Activated CD4-positive, CD25-positive, alpha-beta regulatory T cell treated with anti-CD3 and anti-CD28 coated beads, Interleukin-2, amount 50 U/mL, for 72 hours (primary cell): ENCODE measurements at places on chromosomes 6 and 20.

DNA sequence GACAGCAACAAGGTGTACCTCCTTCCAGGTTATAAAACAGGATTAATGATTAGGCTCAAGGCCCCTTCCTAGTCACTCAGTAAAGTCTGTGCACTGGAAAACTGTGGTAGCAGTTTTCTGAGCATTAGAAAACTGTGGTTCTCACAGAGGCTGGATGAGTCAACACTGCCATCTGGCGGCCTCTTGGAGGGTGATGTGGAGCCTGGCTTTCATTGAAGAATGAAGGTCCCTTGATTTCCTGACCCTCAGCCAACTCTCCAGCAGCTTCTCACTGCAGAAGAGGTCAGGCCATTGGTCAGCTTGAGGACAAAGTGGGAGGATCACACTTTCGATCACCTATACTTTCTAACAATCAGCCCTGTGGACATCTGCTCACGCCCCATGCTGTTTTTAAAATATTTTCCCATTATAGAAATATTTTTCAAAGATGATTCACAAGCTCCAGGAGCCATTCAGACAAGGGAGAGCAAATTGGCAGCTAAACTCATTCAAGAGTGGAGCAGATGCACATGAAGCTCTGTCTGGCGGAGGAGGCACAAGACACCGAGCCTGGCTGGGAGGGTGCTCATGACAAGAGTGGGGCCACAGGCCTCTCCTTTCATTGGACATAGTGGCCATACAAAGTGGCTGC is 23.2 kb downstream of the PSMB1 start:
- DNase-seq: peak; percentile 63

- no peak for DNase-seq
Measured at GRCh38 chr6:85015396-85015990, 251.1 kb upstream of the TBX18 start.

- DNase-seq: peak; percentile 4
Measured at GRCh38 chr20:24981790-24982189, 10.8 kb downstream of the APMAP start.

DNA sequence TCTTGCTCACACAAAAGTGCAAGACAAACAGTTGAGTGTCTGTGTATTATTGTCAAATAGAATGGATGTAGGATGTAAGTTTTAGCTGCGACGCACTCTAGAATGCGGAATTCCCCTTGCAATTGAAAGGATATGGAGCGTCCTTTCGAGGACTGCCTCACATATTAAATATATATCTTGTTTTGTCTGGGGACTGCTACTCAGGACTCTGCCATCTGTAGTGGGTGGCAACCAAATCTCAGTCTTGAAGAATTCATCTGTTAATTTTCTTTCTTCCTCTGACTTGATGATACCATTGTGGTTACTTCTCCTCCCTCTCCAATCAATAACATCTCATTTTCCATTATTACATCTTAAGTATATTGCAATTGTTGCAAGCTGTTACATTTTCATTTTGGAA is 121.6 kb downstream of the SOX4 start:
- no peak for DNase-seq

DNA sequence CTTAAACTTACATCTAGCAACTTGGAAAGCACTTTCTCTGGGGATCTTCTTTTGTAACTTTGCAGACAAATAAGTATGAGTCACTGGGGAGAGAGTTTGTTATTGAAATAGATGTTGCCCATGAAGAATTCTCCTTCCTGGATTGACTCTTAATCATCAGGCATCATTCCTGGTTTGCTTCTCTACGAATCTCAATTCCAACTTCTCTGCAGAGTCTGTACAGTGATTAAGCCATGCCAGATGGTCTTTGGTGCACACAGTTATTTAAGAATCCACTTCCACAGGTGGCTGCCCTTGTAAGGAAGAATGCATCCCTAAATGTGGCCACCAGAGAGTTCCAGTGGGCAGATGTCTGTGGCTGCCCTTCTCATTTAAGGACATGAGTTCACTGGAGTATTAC is 25.7 kb downstream of the MYCT1 start:
- DNase-seq: no peak

- DNase-seq: no peak
Measured at GRCh38 chr6:132495604-132496079, 17.3 kb downstream of the STX7 start.

DNA sequence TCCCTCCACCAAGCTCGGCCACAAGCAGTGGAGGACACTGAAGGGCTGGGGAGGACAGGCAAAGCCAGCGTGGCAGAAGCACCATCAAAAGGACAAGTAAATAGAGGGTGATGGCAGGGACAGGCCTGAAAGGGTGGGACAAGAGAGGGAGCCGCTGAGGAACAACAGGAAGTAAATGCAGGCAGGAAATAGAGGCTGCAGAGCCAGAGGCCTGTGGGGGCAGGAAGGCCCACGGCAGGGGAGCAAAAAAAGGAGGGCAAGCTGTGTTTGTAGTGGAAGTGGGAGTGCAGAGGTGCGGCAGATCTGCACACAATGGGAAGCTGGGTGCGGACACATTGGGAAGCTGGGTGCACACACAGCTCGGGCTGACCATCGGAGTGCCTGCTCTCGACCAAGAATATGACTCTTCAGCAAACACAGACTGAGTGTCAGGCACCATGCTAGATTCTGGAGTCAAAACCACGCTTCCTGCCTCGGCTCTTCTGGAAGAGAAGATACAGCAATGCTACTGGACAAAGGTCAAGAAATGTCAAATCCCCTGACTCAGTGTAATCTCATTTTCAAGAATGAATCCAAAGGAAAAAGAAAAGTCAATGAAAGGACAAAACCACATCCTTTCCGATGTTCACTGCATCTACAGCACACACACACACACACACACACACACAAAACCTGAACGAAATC is 40.4 kb upstream of the RAB22A start:
- DNase-seq: no peak

- DNase-seq: no peak
Measured at GRCh38 chr6:55654445-55654844, 75.5 kb upstream of the HMGCLL1 start.

DNA sequence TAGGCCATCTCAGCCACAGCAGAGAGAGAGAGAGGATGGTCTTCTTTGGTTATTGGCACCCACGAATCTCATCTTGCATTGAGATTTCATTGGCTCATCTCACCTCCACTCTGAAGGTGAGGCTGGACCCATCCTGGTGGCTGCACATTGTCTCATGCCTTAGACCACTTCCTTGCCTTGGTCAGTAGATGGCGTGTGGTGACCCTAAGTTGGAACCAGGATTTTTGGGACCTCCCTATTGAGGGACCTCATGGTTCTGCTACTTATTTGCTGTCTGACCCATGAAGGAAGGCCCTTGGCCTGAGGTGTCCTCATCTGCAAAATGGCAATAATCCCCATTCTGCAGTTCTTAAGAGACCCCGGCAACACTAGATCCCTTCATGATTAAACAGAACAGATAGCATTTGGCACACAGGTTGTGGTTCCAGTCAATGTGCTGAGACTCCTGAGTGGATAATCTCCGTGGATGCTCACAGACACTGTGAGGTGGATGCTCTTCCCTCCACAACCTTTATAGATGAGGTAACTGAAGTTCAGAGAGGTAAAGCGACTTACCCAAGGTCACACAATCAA is 21.5 kb upstream of the AAR2 start:
- no peak for DNase-seq

DNA sequence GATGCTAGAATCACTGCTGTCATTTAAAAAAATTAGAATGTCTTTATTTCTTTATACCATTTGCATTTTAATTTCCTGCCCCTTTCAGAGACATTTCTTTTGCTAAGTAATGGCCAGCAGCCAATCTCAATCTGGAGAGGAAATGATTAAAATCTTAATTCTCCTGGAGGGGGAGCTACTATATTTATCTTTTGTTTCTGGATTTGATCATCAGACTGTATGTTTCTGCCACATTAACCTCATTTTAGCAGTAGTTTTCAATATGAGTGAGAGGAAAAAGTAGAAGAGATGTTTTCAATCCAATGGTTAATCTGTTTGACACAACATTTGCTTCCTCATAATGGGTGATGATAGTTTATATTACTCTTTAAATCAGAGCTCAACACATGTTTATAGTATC is 138.0 kb downstream of the FUT9 start:
- no peak for DNase-seq

DNA sequence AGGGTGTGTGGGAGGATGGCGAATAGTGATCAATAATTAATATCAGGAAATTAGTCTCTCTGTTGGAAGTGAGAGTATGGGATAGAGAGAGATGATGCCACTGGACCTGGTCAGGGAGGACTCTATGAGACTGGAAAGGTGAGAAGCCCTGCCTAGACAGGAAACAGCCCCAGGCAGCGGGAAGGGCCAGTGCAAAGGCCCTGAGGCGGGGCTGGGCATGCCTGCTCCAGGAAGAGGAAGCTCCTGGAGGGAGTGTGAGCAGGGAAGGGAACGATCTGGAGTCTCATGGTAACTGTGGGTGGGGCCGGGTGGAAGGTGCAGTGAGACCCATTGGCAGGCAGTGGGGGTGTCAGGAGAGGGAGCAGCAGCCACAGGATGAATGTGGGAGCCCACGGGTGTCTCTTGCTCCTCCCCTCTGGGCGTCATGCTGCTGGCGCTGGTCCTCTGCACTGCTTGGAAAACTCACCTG is 1.8 kb upstream of the CST3 start:
- DNase-seq: no peak

DNA sequence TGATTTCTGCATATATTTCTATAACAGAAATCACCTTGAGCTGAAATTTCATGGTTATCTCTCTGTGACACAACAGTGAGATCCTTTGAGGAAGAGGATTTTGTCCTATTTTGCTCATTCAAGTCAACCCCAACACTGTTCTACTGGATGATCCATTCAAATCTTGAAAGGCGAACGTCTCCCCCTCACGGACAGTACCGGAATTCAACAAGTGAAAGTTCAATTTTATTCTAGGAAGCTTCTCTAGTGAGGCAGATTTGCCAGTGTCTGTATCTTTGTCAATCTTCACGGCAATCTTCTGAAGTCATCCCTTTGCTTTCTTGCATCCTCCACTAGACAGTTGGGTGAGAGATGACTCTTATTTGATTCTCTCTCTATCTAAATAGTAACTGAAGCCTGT is 91.7 kb upstream of the PDE7B start:
- DNase-seq: no peak

DNA sequence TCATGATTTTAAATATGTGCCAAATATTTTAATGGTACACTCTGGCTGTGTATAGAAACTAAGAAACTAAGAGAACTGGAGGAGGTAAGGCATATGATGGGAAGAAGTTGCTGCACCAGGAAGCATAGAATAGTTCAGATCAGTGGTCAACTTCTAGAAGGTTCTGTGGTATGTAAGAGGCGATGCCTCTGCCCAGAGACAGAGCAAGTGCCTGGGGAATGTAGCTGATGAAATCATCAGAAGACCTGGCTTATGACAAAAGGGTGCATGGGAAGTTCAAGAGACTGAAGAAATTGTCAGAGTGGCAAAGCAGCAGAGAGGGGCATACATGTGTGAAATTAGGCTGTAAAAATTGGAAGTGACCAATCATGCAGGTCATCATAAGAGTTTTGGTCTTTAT is 580.8 kb downstream of the BMP2 start:
- DNase-seq: no peak

GRCh38 chr6:163310973-163311383 is 103.5 kb upstream of the QKI start:
- DNase-seq: no peak

DNA sequence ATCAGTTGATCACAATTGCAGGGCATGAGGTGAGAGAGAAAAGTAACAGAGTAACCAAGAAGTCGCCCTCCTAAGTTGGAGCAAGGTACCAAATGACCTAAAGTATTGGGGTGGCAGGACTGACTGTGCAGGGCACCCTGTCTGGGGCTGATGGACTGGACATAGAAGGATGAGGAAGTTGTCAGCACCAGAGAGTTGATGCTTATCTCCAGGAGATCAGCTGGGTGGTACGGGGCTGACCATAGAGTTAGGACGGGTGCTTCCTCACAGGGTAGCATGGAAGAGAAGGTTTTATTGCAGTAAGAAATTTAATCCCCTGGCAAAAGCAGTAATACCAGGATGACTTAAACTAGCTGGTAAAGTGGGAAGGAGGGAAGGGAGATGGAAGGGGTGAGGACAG is 66.7 kb downstream of the TMEM170B start:
- DNase-seq: no peak

- DNase-seq: no peak
Measured at GRCh38 chr6:112439010-112439409, 91.9 kb downstream of the RFPL4B start.

DNA sequence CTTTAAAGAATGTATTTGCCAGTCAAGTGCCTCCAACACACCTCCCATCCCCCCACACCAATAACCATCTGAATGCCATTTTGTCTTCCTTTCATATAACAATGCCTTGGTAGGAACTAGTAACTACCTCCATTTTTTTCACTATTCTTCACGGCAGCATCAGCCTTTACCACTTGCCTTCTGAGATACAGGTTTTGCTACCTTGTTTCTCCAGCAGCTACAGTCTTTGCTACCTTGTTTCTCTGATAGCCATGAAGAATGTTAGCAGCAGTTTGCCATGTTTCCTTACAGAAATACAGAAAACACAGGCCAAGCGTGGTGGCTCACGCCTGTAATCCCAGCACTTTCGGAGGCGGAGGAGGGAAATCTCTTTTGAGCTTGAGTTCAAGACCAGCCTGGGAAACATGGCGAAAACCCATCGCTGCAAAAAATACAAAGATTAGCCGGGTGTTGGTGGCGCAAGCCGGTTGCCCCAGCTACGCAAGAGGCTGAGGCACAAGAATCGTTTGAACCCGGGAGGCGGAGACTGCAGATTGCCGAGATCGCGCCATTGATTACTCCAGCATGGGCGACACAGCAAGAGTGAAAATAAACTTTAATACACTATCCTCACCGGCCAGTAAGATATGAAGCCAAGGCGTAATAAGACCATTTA is 100.9 kb downstream of the HFE start:
- peak; percentile 57 for DNase-seq

GRCh38 chr6:148514091-148514845 is 171.6 kb downstream of the SASH1 start:
- no peak for DNase-seq

GRCh38 chr6:15398633-15399275 is 152.9 kb downstream of the JARID2 start:
- no peak for DNase-seq
